Liver (tissue), 10 donors: ENCODE measurements at places on chromosomes 5 and 9.

GRCh38 chr9:91857291-91858212 lies 92.5 kb downstream of the ROR2 start:
- DNase-seq = no peak

DNA sequence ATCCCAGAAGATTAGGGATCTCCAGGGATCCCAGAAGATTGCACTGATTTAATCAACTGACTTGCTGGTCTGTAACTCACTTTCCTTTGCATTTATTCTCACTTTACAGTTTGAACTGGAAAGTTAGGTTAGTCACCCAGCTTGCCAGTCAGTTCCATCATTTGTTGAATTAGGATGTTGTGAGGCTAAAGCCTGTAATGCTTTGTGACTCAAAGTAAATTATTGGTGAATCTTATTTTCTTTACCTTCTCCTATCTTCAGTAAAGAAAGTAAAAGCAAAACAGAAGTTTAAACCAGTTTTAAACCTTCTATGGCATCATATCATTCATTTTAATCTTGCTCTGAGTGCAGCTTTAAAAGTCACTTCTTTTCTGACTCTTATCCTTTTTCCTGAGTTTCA lies 85.8 kb downstream of the SLC44A1 start:
- DNase-seq = no peak

DNA sequence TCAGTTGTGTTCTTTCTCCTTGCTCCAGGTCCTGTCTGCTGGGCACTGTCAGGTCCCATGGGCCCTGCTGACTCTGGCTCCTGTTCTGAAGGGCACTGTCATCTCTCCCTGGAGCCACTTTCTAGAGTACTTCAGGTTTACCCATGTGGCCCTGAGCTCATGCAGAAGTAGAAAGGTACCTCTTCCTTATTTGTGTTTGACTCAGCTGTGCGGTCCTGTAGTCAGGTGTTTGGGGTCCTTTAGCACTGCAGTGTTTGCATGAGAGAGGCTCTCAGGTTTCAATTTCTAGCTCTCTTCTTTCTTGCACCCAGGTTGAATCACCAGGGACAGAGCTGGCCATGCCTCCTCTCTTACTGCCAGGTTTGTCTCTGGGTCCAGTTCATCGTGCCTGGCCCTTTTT lies 71.5 kb downstream of the HSPA4 start:
- peak; percentile 10 for DNase-seq

GRCh38 chr9:111603041-111603440 lies 3.6 kb upstream of the PTGR1 start:
- no peak for DNase-seq

DNA sequence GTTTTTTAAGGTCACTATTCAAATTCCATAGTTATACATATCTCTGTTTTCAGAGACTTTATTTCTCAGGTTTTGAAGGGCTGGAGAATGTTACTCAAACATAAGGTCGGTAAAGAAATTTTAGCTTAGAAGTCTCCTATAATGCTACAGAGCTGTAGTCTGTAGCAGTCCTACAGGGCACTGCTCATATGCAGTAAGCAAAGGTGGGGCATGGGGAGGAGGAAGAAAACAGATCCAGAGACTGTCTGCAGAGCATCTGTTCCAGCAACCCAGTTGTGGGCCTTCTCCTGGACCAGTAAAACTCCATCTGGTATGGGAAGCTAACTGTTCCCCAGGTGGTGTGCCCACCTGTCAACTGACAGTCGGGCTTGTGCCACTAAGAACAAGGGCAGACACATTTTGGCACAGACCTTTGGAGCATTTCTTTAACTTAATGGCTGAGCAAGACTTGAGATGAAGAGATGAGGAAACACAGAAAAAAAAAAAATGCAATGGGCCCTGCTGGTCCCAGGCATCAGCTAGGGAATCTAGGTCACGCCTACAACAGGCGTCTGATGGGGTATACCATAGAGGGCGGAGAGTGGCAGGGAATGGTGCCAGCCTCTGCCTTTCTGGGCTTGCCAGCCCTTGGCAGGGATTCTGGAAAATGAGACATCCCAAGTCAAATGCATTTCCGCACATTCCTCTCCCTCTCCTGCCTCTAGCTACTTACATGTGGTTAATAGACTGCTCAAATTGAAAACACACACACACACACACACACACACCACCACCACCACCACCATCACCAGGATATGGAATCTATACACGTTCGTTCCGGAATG lies 218.9 kb downstream of the ARL15 start:
- no peak for DNase-seq

- DNase-seq = peak; percentile 58
These were observed 2.8 kb upstream of the AMBP start for GRCh38 chr9:114080773-114081440.
